ENCODE measurements at places on chromosomes 1 and 21.

- no peak for DNase-seq
These were observed 42.2 kb upstream of the POU3F1 start for GRCh38 chr1:38088791-38089190.

DNA sequence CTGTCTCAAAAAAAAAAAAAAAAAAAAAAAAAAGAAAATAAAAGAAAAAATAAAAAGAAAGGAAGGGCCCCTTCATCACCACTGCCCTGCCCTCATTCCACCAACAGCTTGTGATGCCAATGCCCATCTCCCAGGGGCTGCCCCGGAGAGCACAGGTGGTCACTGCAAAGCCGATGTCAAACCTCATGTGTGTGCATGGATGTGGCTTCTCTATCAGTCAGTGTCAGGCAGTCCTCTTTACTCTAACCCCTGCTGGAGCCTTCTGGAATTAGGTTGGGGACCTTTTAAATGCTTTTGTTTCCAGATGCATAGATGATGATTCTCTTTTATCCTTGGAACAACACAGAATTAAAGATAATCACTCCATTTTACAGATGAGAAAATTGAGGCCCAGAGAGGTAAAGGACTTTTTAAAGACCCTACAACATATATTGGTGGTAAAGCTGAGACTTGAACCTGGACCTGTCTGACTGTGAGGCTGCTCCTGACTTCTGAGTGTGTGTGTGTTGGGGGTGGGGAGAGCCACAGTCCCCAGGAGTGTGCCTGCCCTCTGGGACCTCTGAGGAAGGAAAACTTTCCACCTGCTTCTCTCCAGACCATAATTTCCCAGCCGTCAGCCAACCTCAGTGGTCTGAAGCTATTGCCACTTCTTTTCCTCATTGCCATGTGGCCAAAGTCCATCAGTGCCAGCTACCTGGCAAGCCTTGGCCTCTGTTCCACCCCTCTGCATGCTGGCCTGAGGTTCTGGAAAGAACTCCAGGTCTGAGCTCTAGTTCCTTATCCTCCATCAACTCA lies 3.0 kb upstream of the TMEM54 start:
- no peak for DNase-seq

DNA sequence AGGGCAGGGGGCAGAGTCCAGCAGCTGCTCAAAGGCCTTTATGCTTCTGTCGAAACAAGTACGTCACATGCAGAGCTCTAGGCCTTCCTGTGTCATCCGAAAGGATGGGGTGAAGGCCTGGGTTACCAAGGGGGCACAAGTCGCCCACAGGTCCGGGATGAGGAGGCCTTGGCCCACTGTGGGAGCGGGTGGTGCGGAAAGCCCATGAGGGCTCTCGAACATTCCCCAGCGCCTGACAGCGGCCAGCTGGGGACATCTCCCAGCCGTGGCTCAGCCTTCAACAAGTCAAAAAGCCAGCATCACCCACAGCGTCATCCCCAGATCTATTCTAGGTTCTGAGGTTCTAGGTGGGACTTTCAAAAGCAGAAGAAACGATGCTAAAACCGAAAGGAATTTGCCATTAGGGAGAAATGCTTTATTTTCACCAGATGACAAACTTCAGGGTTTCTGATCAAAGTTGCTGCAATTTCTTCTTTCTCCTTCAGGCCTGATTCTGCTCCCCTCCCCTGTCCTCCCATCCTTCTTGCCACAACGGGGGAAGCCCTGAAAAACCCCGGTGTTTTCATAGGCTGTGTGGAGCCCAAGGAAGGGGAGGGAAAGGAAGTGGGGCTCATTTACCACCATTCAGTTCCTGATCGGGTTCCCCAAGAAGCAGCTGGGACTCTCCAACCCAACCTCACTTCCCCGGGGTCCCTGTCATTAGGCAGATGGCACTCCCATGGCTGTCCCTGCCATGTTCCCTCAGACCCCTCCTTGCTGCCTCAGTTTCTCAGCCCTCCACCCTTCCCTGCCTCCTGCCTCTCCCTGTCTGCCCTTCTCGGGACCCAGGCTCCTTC lies 17.6 kb downstream of the GPR137B start:
- no peak for DNase-seq

GRCh38 chr1:218865591-218865990 lies 308.1 kb upstream of the LYPLAL1 start:
- no peak for DNase-seq

DNA sequence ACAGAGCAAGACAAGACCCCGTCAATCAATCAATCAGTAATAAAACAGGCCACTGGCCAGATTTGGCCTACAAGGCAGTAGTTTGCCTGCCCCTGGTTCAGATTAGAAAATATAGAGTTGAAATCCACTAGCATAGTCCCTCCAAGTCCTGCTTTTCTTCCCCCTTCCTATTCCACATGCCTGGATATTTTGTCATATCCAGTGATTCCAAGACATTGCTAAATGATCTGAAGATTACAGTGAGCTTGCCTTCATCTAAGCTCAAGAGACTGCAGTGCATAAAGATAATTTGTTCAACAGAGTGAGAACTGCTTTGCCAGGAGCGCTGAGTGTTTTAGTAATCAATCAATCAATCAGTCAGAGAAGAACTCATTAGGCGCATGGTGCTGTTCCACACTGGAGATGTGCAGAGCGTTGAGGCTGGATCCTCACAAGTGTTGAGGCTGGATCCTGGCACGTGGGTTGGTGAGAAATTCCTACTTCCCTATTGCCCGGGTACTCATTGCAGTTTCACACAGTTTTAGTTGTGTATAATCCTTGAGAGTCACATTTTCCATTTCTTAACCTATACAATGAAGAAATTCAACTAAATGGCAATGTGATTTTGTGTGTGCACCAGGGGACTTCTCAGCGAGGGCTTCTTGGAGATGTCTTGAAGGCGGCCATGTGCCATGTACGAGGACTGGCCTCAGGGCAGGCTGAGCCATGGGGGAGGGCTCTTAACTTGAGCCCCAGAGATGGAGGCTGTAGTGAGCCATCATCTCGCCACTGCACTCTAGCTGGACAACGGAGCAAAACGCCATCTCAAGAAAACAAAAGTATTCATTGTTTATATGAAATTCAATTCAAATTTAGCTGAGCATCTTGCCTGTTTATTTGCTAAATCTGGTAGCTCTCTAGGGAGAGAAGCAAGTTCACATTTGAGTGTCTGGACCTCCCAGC lies 76.3 kb downstream of the TOMM20 start:
- no peak for DNase-seq

- no peak for DNase-seq
These were observed 83.4 kb upstream of the PLPPR4 start for GRCh38 chr1:99180915-99181314.

DNA sequence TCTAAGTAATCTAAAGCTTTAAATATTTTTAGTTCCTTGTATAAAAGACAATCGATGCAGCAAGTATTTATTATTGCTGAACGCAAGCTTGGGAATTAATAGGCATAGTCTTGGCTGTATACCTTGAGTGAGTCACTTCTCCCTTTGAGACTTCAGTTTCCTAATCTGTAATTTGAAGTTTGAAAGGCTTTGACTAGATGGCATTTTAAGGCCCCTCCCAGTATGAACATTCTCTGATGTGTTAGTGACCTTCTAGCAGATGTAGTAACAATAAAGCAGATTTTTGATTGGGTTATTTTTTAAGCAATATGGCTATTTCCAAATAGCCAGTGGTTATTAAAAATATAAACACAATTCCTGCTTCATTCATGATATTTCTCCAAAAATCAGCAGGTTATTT lies 58.2 kb downstream of the DUSP10 start:
- DNase-seq = no peak

GRCh38 chr1:43227143-43227764 lies 42.5 kb upstream of the TMEM125 start:
- peak; percentile 48 for DNase-seq

GRCh38 chr21:42395302-42395701 lies 550 bp downstream of the TMPRSS3 start:
- no peak for DNase-seq

- no peak for DNase-seq
These were observed 13.9 kb downstream of the MEF2D start for GRCh38 chr1:156486421-156487344.
